ENCODE measurements at places on chromosomes 1 and 21. TPM values are rescaled to one million over a fixed set of nuclear protein-coding genes. Genes with fewer than 3 reads are reported as not detected.

The KRTAP13-2 gene
- not detected for total RNA-seq

The TFF3 gene
- not detected for total RNA-seq

The C1QC gene
- total RNA-seq: not detected

The THEM4 gene
- total RNA-seq: 19.6 TPM

The SLAMF7 gene
- 11.4 TPM for total RNA-seq

The NUP210L gene
- total RNA-seq: 0.05 TPM

DNA sequence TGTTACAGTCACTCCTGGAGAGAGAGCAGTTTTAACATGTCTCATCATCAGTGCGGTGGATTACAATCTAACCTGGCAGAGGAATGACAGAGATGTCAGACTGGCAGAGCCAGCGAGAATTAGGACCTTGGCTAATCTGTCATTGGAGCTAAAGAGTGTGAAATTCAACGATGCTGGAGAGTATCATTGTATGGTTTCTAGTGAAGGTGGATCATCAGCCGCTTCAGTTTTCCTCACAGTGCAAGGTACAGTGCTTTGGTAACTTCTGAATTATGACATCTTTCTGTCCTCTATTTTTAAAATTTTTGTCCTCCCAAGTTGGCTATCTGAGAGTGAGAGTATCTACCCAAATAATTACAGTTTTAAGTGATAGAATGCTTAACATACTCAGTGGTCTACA, 199.4 kb downstream of the HMCN1 start:
- no peaks in the 10 kb centered on the region for H3K36me3 ChIP-seq
- H3K27ac ChIP-seq: no peak overlapping the region
- no peak for DNase-seq
- H3K27me3 ChIP-seq: peaks cover 2% of the 10 kb centered on the region

- no peak overlapping the region for H3K4me3 ChIP-seq
- H3K36me3 ChIP-seq: peaks cover 1% of the 10 kb centered on the region
- H3K27ac ChIP-seq: no peak overlapping the region
Measured at GRCh38 chr1:45840704-45841103, 37.3 kb downstream of the MAST2 start.

GRCh38 chr21:29610779-29611360, 312.1 kb downstream of the BACH1 start:
- H3K4me1 ChIP-seq: no peaks in the 10 kb centered on the region
- H3K36me3 ChIP-seq: no peaks in the 10 kb centered on the region
- no peaks in the 10 kb centered on the region for H3K27me3 ChIP-seq
- H3K4me3 ChIP-seq: no peak overlapping the region
- H3K27ac ChIP-seq: no peak overlapping the region

DNA sequence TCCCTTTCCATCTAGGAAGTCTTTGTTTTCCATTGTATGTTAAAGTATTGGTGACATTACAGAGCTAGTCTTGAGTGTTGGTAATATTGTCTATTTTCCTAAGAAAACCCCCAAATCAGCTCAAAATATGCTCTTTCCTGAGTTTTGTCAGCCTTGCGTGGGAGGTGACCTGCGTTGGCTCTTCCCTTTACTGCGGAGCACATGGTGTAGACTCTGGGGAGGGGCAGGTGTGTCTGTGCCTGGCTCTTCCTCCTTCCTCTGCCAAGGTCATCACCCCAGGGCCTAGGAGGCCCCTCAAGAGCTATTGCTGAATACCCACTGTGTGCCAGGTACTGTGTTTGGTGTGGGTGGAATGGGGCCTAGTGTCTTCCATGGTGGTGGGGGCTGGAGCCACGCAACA, 33.4 kb downstream of the CACNA1E start:
- H3K36me3 ChIP-seq: no peaks in the 10 kb centered on the region
- H3K27me3 ChIP-seq: peaks cover 5% of the 10 kb centered on the region
- no peak overlapping the region for H3K27ac ChIP-seq
- H3K4me3 ChIP-seq: no peak overlapping the region
- no peaks in the 10 kb centered on the region for H3K4me1 ChIP-seq

GRCh38 chr1:83702356-83702755, 296.6 kb downstream of the TTLL7 start:
- H3K4me1 ChIP-seq: peaks cover 8% of the 10 kb centered on the region
- H3K27me3 ChIP-seq: no peaks in the 10 kb centered on the region

DNA sequence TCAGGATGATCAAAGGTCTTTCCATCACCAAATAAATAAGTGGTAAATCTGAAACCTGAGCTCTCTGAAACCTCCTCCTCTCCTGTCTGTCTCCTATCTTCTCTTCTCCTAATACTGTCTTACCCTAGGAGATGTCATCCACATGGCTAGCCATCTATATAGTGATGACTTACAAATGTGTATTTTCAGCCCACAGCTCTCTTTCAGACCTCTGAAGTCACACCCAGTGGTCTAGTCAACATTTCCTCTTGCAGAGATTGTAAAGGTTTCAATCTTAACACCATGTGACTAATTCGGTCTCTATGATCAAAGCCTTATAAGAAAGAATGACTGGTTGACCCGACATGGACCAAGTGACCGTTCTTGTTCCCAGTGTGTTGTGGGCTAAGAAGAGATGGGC, 63.1 kb upstream of the DPT start:
- H3K27me3 ChIP-seq: peaks cover 13% of the 10 kb centered on the region
- H3K36me3 ChIP-seq: no peaks in the 10 kb centered on the region
- no peak for DNase-seq
- no peak overlapping the region for H3K4me3 ChIP-seq

GRCh38 chr1:223707256-223708000, 4.9 kb upstream of the CAPN2 start:
- no peaks in the 10 kb centered on the region for H3K36me3 ChIP-seq
- peak; percentile 34 for DNase-seq
- H3K27ac ChIP-seq: no peak overlapping the region
- no peak overlapping the region for H3K4me3 ChIP-seq
- no peaks in the 10 kb centered on the region for H3K27me3 ChIP-seq

DNA sequence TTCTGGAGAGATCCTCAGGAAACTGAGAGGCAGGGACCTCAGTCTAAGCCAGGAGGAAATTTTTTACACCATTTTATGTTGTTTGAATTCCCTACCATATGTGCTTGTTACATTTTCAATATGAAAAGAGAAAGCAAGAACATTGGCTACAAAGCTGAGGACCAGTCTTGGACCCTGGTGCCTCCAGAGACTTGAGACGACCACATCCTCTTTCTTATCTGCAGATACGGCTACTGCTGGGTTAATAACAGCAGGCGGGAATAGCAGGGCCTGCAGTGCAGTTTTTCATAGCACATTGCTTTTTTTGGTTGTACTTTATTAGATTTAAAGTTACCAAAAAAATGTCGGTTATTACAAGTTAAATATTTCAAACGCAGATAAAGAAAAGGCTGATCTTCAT, 3.9 kb downstream of the KDM4A start:
- no peaks in the 10 kb centered on the region for H3K27me3 ChIP-seq
- DNase-seq: no peak
- H3K27ac ChIP-seq: peak overlapping the region; percentile 26
- peaks cover 27% of the 10 kb centered on the region for H3K4me1 ChIP-seq

DNA sequence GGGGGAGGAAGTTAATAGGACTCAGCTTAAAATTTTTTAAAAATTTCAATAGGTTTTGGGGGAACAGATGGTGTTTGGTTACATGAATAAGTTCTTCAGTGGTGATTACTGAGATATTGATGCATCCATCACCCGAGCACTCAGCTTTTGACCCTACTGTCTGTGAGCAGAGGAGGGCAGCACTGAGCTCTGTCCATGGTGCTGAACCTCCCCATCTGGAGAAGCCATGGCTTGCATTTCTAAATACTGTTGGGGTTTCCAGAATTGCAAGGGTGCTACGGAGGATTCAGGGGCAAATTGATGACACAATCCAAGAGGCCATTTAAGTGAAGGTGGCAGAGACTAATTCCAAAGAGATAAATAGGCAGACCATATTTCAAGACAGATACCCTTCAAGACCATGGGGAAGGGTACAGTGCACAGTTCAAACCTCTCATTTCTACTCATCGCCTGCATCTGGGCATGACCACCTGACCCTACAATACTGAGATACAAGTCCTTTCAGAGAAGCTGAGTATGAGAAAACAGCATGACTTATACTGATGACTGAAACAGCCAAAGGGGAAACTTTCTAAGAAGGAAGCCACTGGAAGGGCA, 17.2 kb downstream of the SYT2 start:
- no peak overlapping the region for H3K27ac ChIP-seq
- no peak overlapping the region for H3K4me3 ChIP-seq
- H3K36me3 ChIP-seq: no peaks in the 10 kb centered on the region
- peaks cover 52% of the 10 kb centered on the region for H3K27me3 ChIP-seq
- peak; percentile 75 for DNase-seq

DNA sequence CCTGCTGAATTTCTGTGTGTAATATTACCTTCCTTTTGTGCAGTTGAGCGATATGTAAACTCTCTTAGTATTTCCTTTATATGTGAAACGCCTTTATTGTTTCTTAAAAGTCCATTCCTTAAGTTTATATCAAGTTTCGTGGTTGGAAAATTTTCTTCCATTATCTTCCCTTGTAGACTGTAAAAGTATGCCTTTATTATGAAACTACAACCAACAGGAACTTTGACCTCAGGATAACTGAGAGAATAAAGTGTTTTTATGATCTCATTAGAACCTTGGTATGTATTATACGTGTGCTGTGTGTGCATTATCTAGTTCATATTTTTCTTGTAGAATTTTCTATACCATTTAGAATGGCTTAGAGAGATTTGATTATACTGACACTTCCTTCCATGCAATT, 3.1 kb upstream of the CDC14A start:
- no peaks in the 10 kb centered on the region for H3K27me3 ChIP-seq
- no peak overlapping the region for H3K27ac ChIP-seq
- no peak for DNase-seq
- H3K4me3 ChIP-seq: no peak overlapping the region
- peaks cover 11% of the 10 kb centered on the region for H3K36me3 ChIP-seq

GRCh38 chr1:221834698-221835513, 93.0 kb upstream of the DUSP10 start:
- no peak overlapping the region for H3K27ac ChIP-seq
- H3K4me1 ChIP-seq: peaks cover 31% of the 10 kb centered on the region
- peaks cover 2% of the 10 kb centered on the region for H3K27me3 ChIP-seq
- DNase-seq: no peak
- no peak overlapping the region for H3K4me3 ChIP-seq
- H3K36me3 ChIP-seq: no peaks in the 10 kb centered on the region

- H3K4me1 ChIP-seq: no peaks in the 10 kb centered on the region
- H3K4me3 ChIP-seq: no peak overlapping the region
- H3K27ac ChIP-seq: no peak overlapping the region
- no peak for DNase-seq
Measured at GRCh38 chr1:40462956-40463590, 12.8 kb downstream of the ZFP69B start.

GRCh38 chr1:158978730-158979129, 31.0 kb upstream of the IFI16 start:
- H3K27ac ChIP-seq: no peak overlapping the region
- H3K36me3 ChIP-seq: peaks cover 52% of the 10 kb centered on the region
- H3K4me1 ChIP-seq: peaks cover 12% of the 10 kb centered on the region
- H3K4me3 ChIP-seq: no peak overlapping the region

GRCh38 chr1:20891091-20891490, 104.0 kb upstream of the HP1BP3 start:
- peaks cover 6% of the 10 kb centered on the region for H3K36me3 ChIP-seq
- H3K4me3 ChIP-seq: no peak overlapping the region
- DNase-seq: no peak

GRCh38 chr1:223331929-223332328, 32.0 kb downstream of the SUSD4 start:
- no peak overlapping the region for H3K27ac ChIP-seq
- no peak overlapping the region for H3K4me3 ChIP-seq
- peaks cover 3% of the 10 kb centered on the region for H3K4me1 ChIP-seq
- no peaks in the 10 kb centered on the region for H3K27me3 ChIP-seq
- no peaks in the 10 kb centered on the region for H3K36me3 ChIP-seq

- H3K27ac ChIP-seq: no peak overlapping the region
- DNase-seq: no peak
- H3K4me1 ChIP-seq: peaks cover 4% of the 10 kb centered on the region
- H3K27me3 ChIP-seq: peaks cover 22% of the 10 kb centered on the region
- H3K36me3 ChIP-seq: no peaks in the 10 kb centered on the region
Measured at GRCh38 chr1:33442141-33442540, 11.2 kb upstream of the PHC2 start.

DNA sequence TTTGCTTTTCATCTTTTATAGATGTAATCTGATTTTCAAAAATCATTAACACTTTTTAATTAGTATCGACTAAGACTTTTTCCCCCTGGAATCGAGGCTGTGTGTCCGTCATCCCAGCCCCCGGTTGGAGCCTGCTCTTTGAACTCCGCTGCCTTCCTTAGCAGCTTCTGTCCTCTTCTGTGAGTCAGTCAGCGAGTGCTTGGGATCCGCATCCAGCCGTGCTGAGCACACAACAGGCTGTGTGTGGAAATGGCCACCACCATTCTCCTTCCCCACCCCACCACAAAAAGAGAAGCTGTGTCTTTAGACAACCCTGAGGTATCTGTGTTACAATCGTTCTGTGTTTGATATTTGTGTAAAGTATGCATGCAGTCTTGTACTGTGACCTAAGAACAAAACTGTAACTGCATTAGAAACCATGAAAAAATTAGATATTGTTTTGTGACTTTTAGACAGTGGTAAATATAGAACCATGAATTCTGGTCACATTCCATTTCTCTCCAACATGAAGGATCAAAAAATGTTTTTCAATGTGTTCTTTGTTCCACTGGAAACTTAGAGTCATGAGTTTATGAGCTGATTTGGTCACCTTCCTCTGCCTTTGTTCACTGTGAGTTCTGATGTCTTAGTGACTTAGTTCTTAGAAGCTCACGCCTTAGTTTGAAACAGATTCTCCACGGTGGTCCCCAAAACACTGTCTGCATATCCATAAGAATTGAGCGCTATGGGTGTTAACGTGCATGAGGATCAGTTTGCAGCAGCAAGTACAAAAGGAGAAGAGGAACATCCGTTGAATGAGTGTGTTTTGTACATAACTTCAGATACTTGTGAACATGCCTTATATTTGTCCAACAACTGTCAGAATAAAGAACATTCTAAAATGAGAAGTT, 64.7 kb downstream of the VPS26C start:
- peaks cover 3% of the 10 kb centered on the region for H3K4me1 ChIP-seq
- no peak overlapping the region for H3K4me3 ChIP-seq
- no peak overlapping the region for H3K27ac ChIP-seq

DNA sequence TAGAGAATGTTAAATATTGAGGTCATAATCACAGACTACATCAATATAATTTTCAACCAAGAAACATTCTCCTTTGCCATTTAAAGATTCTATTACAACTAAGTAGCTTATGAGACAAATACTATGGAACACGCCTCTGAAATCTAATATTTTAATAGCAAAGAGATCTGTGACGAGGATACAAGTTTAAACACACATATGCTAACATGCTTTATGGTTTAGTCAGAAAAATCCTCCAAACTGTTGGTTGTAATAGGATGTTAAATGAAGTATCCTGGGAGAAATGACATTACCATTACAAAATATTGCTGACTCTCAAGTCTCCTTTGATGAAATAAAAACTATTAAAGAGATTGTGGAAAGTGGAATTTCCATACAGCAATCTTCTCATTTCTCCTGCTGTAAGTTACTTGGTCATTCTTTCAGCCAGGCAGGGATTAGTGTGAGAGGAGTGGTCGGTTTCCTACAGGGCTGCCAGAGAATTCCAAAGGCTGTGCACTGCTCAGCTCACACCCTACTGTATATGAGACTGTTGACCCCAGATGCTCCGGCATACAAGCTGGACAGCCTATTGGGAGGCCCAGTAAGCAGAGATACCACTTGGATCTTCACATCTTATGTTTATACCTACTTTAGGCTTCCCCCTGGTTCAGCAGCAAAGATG, 26.6 kb downstream of the SCYL3 start:
- peaks cover 72% of the 10 kb centered on the region for H3K36me3 ChIP-seq
- H3K27me3 ChIP-seq: no peaks in the 10 kb centered on the region
- no peak overlapping the region for H3K27ac ChIP-seq
- no peak for DNase-seq

GRCh38 chr1:204286831-204287421, 72.8 kb downstream of the PLEKHA6 start:
- peak overlapping the region; percentile 57 for H3K27ac ChIP-seq
- peaks cover 22% of the 10 kb centered on the region for H3K4me1 ChIP-seq

Data from activated CD4-positive, alpha-beta memory T cell treated with anti-CD3 and anti-CD28 coated beads for 36 hours (primary cell).